ENCODE measurements at places on chromosomes 6 and 20. TPM values are rescaled to one million over a fixed set of nuclear protein-coding genes. Genes with fewer than 3 reads are reported as not detected.

Gene JAG1
- total RNA-seq = 42.0 TPM

Gene PEX6
- total RNA-seq = 25.1 TPM

Gene HSPA1A
- 58.3 TPM for total RNA-seq

Gene UCKL1
- 46.5 TPM for total RNA-seq

Gene EBF4
- total RNA-seq = 0.66 TPM

- DNase-seq = peak; percentile 68
- H3K4me3 ChIP-seq = peak overlapping the region; percentile 64
- H3K4me1 ChIP-seq = peaks cover 14% of the 10 kb centered on the region
Observed at GRCh38 chr20:35541118-35541782, 628 bp upstream of the ERGIC3 start.

DNA sequence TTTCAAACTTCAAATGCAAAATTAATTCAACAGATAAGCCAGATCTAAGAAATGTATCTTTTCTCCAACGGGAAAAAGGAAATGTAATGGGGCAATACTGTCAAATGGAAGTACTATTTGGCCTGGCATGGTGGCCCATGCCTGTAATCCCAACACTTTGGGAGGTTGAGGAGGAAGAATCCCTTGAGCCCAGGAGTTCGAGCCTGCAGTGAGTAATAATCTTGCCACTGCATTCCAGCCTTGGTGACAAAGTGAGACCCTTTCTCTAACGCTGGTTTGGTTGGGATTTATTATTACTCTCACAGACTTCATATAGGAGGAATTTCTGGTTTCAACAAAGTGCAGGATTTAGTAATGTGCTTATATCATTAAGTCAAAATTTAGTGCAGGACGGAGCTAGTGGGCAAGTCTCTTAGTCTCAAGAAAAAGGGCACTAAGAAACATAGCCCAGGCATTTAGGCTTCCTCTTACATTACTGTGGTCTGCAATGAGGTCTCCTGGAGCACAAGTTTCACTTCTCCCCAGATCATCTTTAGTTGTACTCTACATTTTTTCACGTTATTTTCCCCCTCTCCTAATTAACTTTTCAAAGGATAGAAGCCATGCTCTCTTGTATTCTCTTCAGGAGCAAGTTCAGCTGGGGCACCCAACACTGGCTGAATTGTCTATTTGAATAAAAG lies 23.1 kb downstream of the TRIM27 start:
- no peaks in the 10 kb centered on the region for H3K27me3 ChIP-seq
- H3K4me1 ChIP-seq = peaks cover 5% of the 10 kb centered on the region
- 0 out of 2 replicates have a peak overlapping the region, but pooled peaks have one; percentile 7 for H3K27ac ChIP-seq
- H3K4me3 ChIP-seq = no peak overlapping the region
- no peak for DNase-seq
- H3K36me3 ChIP-seq = peaks cover 34% of the 10 kb centered on the region

- peaks cover 10% of the 10 kb centered on the region for H3K4me1 ChIP-seq
- no peaks in the 10 kb centered on the region for H3K36me3 ChIP-seq
- DNase-seq = no peak
- H3K4me3 ChIP-seq = no peak overlapping the region
Observed at GRCh38 chr20:11755071-11755841, 162.4 kb upstream of the BTBD3 start.

DNA sequence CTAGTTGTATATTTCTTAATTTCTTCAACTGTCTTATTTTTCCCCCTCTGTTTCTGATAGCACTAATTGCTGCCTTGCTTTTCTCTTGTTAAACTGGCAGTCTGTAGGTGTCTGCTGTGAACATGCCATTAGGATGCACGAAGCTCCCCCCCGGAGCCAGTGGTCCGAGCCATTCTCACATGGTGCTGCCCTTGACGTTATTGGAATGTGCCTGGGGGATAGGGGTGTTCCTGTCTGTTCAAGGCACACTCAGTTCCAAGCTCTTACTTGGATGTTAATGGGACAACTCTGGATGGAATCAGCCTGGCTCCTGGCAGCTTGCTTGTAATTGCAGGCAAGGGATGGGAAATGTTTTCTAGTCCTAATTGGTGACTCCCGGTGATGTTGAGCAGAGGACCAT lies 68.4 kb downstream of the RREB1 start:
- no peaks in the 10 kb centered on the region for H3K36me3 ChIP-seq
- H3K27me3 ChIP-seq = no peaks in the 10 kb centered on the region
- H3K27ac ChIP-seq = 0 out of 2 replicates have a peak overlapping the region, but pooled peaks have one; percentile 45
- DNase-seq = peak; percentile 70
- no peak overlapping the region for H3K4me3 ChIP-seq
- peaks cover 35% of the 10 kb centered on the region for H3K4me1 ChIP-seq

- H3K27ac ChIP-seq = no peak overlapping the region
- H3K27me3 ChIP-seq = no peaks in the 10 kb centered on the region
- DNase-seq = no peak
- H3K36me3 ChIP-seq = no peaks in the 10 kb centered on the region
Observed at GRCh38 chr6:140821196-140821595, 1311.5 kb upstream of the GJE1 start.

GRCh38 chr6:3231247-3232016 lies 4.0 kb upstream of the TUBB2B start:
- peaks cover 36% of the 10 kb centered on the region for H3K27me3 ChIP-seq
- peaks cover 54% of the 10 kb centered on the region for H3K4me1 ChIP-seq
- H3K4me3 ChIP-seq = peak overlapping the region; percentile 93
- peak overlapping the region; percentile 72 for H3K27ac ChIP-seq
- peak; percentile 93 for DNase-seq
- no peaks in the 10 kb centered on the region for H3K36me3 ChIP-seq
